ENCODE measurements at places on chromosomes 3 and 15.

DNA sequence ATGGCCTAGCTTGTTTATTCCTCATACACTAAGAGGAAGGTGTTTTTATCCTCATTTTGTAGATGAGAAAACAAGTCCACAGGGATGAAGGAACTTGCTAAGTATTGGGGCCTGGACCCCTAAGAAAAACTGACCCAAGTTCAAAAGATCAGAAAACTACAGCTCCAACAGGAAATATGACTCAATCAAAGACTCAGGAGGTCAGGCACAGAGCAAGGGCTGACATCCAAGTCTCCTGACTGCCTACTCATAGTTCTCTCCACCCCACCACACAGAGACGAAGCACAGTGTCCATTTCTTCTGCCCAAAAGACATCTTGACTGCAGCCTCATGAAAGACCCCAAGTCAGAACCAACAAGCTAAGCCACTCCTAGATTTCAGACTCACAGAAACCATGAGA is 26.9 kb upstream of the TPM1 start:
- no peak for DNase-seq

- DNase-seq = no peak
These were observed 2.6 kb upstream of the CHL1 start for GRCh38 chr3:194001-194400.

GRCh38 chr15:41660235-41661077 is at the start of gene MGA:
Gene MGA (plus strand): TSS chr15:41660405.
- peak; percentile 87 for DNase-seq

- no peak for DNase-seq
These were observed 156.7 kb upstream of the MEF2A start for GRCh38 chr15:99409097-99409473.

DNA sequence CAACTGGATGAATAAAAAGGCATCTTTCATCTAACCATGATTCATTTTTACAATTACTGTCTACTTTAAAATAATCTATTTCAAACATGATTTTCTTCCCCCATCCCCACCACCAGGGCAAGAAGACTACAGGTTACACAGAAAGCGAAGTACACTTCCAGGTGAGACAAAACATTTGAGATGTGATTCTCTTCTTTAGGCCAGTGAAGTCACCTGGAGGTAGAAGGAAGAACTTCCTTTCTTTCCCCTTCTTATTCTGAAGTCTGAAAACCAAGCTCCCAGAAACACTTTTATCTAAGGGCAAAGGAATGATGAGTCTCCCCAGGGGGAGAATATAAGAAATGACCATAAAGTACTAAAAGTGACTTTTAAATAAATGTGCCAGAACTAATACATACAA is 36.7 kb downstream of the SHQ1 start:
- no peak for DNase-seq

DNA sequence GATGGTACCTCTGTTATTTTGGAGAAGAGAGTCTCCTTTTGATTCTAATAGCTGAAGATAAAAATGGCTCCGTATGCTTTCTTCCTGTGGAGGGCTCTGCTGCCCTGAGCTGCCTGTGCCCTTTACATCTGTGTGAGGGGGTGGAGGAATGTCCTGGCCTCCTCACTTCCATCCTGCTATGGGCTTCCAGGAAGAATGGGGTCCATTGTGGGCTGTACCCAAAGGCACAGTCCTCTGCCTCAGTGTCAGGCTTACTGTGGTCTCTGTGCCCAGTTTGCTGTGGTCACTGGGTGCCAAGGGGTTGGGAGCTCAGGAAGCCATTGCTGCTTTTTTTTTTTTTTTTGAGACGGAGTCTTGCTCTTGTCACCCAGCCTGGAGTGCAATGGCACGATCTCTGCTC is 14.4 kb downstream of the DAG1 start:
- no peak for DNase-seq

Data from HL-60 (cell line).